ENCODE measurements at places on chromosomes 2 and 18.

DNA sequence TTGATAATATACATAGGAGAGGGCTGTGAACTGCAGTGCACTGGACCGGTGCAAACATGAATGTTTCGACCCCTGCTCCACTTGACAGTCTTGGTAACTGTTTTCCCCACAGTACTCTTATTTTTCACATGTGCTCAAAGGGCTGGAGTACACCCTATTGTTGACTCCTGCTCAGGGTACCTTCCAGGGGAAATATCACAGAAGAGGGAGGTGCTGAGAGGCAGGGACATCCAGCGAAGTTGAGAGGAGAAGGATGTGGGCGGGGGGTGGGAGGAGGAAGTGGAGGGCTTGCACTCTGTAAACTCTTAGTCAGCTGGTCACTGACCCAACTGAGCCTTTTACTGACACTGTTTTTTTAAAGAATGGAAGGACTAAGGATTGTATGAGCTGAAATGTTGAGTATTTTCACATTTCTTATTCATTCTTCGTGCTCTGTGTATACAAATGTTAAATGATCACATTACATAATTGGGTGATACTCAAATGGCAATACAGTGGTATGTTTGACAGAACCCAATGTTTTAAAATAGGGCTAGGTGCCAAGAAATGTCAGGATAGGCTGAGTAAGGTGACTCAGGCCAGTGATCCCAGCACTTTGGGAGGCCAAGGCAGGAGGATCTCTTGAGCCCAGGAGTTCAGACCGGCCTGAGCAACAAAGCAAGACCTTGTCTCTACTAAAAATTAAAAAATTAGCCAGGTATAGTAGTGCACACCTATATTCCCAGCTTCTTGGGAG, 10.0 kb downstream of the INPP4A start:
- no peak for DNase-seq
- no peak overlapping the region for H3K27ac ChIP-seq

DNA sequence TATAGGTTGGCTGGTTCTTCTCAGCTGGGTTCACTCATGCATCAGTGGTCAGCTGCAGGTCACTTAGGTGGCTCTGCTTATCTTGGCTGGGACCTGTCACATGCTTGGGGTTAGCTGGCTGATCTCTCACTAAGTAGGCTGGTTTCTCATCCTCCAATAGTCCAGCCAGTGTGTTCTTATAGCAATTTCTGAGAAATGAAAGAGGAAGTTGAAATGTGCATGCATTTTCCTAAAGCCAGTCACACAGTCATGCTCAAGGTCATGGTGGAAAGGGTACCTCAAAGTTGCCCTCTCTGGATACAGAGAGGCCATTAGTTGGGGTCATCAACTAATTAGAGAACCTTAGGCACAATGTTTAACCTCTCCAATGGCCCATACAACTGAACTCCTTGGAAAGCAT, 64.4 kb downstream of the KLHL29 start:
- no peak for DNase-seq
- H3K27me3 ChIP-seq: no peaks in the 10 kb centered on the region
- H3K4me1 ChIP-seq: peaks cover 15% of the 10 kb centered on the region
- no peak overlapping the region for H3K4me3 ChIP-seq
- H3K36me3 ChIP-seq: no peaks in the 10 kb centered on the region

DNA sequence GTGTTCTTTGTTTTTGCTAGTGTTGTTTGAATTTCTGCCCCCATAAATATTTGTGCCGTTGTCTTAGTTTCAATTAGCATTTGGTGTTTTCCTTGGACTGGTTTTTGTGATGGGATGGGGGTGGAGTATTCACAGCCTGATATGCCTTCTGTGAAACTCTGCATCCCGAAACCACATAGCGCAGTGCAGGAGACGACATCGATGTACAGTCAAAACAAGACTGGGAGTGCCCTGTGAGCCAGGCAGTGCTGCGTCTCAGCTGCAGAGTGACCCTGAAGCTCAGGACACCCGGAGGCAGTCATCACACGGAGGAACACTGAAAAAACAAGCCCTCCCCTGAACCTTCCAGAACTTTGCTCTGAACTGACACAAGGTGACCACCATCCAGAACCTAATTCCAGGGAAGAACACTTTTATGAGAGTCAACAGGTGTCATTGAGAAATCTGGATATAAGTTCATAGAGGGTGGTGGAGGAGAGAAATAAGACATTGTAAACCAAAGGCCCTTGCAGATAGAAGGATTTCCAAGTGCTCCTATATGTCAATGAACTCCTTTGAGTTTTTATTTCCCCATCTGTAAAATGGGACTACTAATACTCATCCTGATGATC, 61.2 kb upstream of the CABLES1 start:
- H3K27me3 ChIP-seq: no peaks in the 10 kb centered on the region
- no peak overlapping the region for H3K27ac ChIP-seq
- no peaks in the 10 kb centered on the region for H3K36me3 ChIP-seq
- H3K4me1 ChIP-seq: no peaks in the 10 kb centered on the region
- H3K4me3 ChIP-seq: no peak overlapping the region
- DNase-seq: no peak

DNA sequence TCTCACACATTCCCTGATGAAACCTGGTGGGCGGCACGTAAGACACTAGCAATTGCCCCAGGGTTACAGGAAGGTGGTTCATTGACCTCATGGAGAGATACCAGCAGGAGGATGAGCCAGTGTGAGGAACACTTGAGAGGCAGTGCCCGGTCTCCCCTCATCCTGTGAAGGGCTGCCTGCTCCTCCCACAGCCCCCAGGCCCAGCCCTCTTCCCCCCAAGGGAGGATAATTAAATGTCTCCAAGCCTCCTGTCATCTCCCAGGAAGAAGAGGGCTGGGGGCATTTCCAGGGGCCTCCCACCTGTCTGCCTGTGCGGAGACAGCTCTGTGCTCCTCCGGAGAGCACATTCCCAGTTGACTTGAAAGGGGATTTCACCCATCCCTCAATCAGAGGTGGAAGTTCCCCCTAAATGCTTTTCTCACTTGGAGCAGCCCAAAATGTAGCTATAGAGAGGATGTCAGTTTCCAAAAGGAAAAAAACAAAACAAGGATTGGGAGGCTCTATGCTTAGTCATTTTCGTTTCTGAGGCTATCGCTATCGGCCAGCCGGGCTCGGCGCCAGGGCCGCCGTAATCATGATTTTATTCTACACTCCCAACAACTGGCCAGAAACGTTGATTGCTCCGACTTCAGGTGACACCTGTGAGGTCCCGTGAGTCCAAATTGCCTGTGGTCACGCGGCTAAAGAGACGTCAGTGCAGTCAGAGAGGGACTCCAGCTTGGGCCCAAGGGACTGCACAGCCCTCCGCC, 7.1 kb downstream of the KCNF1 start:
- peak overlapping the region; percentile 50 for H3K27ac ChIP-seq
- H3K4me3 ChIP-seq: no peak overlapping the region
- H3K27me3 ChIP-seq: peaks cover 42% of the 10 kb centered on the region
- no peak for DNase-seq
- H3K4me1 ChIP-seq: peaks cover 15% of the 10 kb centered on the region

Measured in mesothelial cell of epicardium (in vitro differentiated cells).